Inflammatory macrophage treated with lipopolysaccharide for 4 hours (primary cell): ENCODE measurements at places on chromosomes 6 and 20.

DNA sequence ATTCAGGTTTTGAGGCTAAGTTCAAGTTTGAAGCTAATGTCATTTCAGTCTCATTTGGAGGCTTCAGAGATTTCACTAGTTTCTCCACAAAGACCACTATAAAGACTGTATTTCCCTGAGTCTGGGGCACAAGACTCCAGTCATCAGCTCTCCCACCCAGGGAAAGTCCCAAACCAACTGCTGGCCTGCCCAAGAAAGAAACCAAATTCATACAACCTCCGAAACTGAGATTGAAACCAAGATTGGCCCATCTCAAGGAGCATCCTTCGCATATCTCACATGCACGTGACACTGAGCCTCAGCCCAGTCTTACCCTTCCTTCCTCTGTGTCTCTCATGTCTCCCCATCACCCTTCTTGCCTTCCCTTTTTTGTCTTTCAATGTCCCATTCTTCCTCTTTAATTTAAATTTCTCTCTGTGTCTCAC lies 3.5 kb upstream of the LTA start:
- peak; percentile 98 for DNase-seq

GRCh38 chr6:101114703-101115102 lies 233.6 kb upstream of the ASCC3 start:
- no peak for DNase-seq

- no peak for DNase-seq
These were observed 1.3 kb upstream of the CTCFL start for GRCh38 chr20:57526087-57526884.

GRCh38 chr6:150672800-150673199 lies 73.1 kb downstream of the PLEKHG1 start:
- no peak for DNase-seq

DNA sequence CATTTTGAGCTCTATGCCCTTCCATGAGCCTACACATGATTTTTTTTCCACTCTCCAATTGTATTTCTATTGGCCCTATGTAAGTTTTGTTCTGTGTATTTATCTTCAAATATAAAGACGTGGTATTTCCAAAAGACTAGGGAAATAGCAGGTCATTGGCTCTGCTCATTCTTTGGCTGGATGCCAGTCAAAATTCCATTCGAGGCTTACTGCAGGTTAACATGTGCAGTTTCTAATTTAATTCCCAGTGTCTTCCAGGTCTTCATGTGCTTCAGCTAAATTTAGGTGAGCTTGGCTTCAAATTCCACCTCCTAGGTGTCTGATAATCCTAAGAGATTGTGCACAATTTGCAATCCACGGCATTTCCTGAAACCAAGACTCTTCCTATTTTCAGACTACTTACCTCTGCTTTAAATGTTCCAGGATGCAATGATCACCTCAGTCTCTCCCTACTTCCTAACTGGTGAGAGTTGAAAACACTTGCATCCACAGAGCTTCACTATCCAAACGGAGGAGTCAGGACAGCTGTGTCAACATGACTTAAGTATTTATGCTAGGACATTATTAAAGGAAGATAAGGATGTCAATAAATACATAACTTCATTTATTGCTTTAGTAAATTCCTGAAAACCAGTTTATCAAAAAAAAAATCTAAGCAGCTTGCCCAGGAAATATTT lies 236.1 kb downstream of the COL12A1 start:
- DNase-seq, result no peak

- DNase-seq, result peak; percentile 73
These were observed 16.2 kb upstream of the SLC22A16 start for GRCh38 chr6:110492584-110492983.

DNA sequence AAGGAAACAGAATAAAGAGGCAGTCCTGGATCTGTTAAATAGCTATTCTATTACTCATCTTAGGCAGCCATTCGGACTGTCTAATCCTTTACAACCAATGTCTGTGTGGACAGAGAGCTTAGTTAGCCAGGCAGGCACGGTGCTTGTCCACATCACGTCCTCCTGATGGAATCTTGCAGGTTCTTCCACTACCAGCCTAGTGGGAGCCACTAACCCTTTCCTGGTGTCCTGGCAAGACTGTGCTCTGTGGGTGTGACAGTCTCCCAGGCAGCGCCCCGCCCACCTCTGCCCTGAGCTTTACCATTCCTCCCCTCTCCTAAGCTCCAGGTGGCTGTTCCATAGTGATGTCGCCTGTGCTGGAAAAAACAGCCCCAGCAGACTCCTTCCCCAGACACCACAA lies 78.3 kb upstream of the CLDN20 start:
- no peak for DNase-seq

- DNase-seq, result no peak
These were observed 115.8 kb downstream of the MRPL14 start for GRCh38 chr6:44011350-44011920.

- DNase-seq, result no peak
These were observed 72.3 kb downstream of the RAMACL start for GRCh38 chr6:166514196-166514595.

DNA sequence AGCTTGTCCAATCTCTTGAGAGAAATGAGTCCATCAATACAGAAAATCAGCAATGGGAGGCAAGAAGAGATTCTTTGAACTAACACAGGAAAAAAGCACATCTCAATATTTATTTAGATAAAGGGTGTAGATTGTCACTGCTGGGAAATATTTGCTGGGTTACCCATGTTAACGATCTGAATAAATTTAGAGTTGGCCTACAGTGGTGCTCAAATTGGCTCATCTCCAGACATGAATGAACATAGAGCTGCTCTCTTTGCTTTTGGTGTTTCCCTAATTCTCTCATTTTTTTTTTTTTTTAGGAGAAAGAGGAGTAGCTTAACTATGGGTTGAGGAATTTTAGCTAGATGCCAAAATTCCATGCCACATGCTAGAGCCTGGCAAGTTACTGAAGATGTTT lies 471.2 kb downstream of the PKHD1 start:
- DNase-seq, result no peak

DNA sequence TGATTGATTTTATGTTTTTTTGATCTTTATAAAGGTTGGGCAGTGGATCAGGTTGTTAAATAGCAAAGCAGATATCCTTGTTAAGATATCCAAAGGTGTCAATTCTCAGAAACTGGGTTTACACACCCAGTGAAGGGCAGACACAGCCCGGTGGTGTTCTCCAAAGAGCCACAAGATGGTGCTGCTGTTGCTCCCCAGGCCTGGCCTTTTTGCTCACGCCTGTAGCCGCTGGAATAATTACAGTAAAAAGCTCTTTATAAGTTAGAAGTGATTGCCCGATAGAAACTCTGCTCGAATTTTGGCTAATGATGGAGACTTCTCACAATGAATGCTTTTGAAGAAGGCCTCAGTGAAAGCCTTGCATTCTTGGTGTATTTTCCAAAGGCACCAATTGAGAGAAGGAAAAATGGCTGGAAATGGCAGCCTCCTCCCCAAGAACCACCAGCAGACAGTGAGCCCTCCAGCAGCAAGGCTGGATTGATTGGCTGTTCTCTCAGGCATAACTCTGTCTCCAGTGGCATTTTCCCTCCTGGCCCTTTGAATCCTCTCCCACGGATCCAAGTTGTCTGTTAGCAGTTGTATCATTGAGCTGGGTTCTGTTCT lies 120.5 kb upstream of the CHD6 start:
- DNase-seq, result peak; percentile 26

- DNase-seq, result no peak
These were observed 8.3 kb downstream of the NCR2 start for GRCh38 chr6:41343641-41344187.

GRCh38 chr20:53693262-53693871 lies 99.7 kb upstream of the ZNF217 start:
- DNase-seq, result peak; percentile 36

GRCh38 chr6:139713424-139713823 lies 339.0 kb upstream of the CITED2 start:
- peak; percentile 73 for DNase-seq

DNA sequence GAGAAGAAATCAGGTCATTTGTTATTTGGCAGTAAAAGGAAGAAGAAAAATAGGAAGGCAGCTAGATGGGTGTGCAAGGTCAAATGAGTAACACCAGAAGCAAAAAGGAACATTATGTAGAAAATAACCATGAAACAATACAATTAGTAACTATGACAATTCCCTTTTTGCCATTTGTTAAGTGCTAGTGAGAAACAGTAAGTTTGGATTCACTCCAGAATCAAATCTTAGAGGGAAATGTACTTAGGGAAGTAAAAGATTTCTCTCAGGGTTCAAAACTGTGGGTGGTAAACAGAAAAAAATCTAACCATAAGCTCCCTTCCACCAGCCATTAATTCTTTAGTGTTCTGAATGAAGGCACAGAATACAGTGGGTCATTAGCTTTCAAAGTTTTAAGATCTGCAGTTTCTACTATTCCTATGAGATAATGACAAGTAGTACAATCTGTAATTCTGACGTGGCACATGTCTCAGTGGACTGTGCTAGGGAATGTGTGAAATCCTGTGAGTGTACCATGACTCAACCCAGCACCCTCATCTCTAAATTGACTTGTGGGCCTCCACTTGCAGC lies 17.1 kb downstream of the REPS1 start:
- DNase-seq, result peak; percentile 84

- DNase-seq, result no peak
These were observed 59.5 kb downstream of the BFSP1 start for GRCh38 chr20:17471606-17472187.

DNA sequence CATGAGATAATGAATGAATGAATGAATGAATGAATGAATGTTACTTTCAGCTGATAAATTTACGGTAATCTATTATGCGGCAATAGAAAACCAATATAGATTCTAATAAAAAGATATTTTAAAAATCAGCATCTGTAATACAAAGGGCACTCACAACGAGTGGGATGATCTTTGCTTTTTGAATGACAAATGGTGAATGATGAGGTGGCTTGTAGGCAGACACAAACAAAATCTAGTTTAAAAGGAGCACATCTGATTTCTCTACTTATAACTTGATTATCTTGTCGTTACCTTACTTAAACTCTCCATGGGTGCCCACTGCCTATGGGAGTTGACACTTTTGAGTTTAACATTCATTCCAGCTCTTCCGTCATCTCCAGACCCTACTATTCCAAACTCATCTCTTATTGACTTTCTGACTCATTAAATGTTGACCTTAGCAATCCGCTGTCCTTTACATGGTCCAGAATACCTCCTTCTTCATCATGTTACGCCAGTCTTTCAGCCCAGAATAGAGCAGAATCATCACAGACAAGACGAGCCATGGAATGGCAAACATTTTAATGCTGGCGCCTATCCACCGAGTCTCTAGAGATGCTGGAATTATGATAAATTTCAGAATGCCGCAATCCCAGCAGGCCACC lies 41.3 kb downstream of the NHLRC1 start:
- no peak for DNase-seq

- no peak for DNase-seq
These were observed 473.9 kb downstream of the PKHD1 start for GRCh38 chr6:51613558-51613957.

DNA sequence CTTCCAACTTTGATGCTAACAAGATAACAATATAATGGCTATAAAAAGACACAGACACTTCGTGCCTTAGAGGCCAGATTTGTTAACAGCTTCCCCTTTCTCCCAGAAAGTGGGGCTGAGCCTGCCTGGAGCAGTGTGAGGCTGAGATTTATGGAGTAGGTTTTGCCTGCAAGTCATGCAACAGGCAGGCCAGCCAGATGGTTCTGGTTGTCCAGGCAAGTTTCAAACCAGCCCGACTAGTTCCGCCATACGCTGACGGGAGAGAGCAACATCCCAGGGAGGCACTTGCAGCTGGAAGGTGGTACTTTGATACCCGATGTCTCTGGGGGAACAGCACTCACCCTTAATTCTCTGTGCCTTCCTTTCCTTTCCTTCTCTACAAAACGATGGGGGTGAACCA lies 81.3 kb upstream of the NAA20 start:
- peak; percentile 53 for DNase-seq

GRCh38 chr20:34024723-34025351 lies 31.1 kb downstream of the RALY start:
- no peak for DNase-seq

DNA sequence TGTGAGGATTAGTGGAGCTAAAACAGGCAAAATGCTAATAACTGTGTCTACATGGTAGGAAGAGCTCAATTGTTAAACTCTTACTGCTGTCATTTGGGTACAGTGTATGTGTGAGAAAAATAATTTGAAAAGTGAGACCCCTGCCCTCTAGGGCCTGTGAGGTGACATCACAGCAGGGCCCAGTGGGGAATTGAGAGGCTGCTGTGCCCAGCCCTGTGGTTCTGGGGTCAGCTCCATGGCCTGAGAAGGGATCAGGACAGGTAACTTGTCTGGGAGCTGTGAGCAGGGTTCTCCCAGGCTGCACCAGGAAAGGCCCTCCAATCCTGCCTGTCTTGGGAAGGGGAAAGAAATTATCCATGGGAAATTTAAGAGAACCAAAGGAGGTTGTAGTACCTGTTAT lies 1.3 kb downstream of the SIRPB1 start:
- DNase-seq, result no peak

DNA sequence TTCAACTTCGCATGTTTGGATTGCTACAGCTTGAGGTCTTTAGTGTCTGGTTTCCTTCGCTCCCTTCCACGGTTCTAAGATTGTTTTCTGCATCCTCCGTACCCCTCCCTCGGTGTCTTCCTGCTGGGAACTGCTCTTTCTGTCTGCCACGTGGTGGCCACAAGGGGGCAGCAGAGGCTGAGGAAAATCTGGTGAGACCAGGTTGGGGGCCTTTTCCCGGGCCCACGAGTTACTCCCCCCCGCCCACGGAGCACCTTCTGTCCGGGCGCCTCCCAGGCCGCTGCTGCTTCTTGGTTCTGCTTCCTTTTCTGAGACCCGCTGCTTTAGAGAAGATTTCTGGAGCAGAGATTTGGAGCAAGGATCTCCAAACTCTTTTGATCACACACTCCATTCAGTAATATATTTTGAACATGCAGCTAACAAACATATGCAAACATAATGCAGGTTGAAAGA lies 21.1 kb upstream of the NOTCH4 start:
- peak; percentile 68 for DNase-seq

DNA sequence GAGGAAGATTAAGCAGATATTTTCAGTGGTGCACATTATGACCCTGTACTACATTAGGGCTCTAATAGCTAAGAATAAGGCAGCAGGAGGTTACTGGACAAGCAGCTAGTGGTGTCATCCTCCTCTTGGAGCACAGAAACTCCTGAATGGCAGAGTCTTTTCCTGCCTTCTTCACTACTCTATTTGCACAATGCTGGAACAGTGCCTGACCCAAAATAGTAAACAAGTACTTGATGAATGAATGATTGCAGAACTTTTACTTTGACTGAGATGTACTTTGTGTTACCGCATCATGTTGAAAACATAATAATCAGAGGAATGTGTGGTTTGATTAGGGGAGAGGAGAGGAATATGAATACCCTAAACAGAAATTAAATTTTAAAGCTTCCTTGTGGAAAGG lies 30.0 kb upstream of the UST start:
- DNase-seq, result no peak

GRCh38 chr20:859751-860231 lies 26.3 kb downstream of the FAM110A start:
- peak; percentile 80 for DNase-seq

DNA sequence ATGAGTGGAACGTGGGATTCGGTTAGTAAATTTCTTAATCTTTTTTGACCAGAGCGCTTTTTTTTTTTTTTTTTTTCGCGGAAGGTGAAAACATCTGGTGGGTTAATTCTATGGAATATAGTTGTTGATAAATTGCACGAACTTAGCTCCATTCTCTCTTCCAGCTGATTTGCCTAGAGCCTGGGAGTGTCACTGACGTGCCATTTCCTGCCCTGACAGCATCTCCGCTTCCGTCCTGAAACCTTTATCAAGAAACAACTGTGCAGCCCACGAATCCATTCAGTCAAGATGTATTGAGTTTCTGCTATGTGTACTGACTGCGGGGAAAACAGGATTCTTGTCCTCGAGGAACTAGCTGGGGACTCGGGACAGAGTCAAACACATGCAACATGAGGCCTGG lies 59.5 kb upstream of the TGM3 start:
- no peak for DNase-seq
